Activated naive CD4-positive, alpha-beta T cell treated with Interleukin-2 at 50 U/mL for 16 hours (primary cell): ENCODE measurements at places on chromosomes 5 and 9.

DNA sequence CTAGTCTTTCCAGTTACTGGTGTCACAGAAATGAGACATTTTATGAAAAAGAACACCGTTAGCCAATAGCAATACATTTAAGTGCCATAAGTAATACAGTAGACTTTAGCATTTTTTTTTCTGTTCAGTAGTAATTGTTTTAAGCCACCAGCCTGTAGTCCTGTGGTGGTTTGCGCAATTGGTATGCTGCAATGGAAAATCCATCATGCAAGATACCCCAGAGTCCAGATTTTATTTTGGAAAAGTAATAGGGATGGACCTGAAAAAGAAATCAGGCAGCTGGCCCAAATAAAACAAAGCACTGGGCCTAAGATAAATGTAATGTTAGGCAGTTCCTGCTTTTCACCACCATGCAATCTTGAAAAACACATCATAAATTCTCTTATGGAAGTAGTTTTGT, 94.6 kb upstream of the RASGRF2 start:
- no peak for DNase-seq

GRCh38 chr5:110757118-110757729, 18.4 kb downstream of the SLC25A46 start:
- no peak for DNase-seq

GRCh38 chr9:83219154-83219923, 156.4 kb upstream of the RASEF start:
- no peak for DNase-seq

GRCh38 chr5:135127439-135128240, 93.6 kb upstream of the PITX1 start:
- DNase-seq: no peak

DNA sequence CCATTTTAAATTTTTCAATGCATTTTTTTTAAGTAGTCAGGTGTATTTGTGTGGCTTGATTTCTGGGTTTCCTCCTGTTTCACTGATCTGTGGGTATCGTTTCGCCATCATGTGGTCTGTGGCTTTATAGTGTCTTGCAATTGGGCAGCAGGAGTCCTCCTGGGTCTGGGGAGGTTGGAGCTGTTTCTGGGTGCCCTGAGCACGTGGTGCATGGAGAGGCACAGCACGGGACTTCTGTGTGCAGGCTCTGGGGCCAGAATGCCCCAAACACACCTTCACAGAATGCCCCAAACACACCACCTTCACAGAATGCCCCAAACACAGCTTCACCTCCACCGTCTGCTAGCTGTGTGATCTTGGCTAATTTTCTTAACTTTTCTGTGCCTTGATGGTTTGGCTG, 82.6 kb upstream of the COL5A1 start:
- DNase-seq: no peak

- DNase-seq: no peak
These were observed 56.0 kb downstream of the PLK2 start for GRCh38 chr5:58403822-58404433.

GRCh38 chr5:55820488-55820887, 30.7 kb upstream of the IL31RA start:
- no peak for DNase-seq

DNA sequence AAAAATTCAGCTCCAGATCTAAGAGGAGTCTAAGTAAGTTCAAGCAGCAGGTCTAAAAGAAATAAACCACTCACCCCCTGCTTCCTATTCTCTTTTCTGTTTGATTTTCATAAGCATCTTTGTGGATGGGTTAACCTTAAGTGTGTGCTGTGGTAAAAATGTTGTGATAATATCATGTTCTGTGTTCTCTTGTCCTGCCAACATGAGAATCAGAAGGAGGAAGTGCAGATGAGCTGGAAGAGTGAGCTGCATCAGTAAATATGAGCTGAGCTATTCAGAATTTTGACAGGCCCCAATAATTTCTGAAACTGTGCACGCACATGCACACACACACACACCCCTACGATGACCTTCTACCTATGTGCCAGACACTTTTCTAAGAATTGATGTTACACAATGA, 186.5 kb upstream of the ANKRD55 start:
- no peak for DNase-seq

DNA sequence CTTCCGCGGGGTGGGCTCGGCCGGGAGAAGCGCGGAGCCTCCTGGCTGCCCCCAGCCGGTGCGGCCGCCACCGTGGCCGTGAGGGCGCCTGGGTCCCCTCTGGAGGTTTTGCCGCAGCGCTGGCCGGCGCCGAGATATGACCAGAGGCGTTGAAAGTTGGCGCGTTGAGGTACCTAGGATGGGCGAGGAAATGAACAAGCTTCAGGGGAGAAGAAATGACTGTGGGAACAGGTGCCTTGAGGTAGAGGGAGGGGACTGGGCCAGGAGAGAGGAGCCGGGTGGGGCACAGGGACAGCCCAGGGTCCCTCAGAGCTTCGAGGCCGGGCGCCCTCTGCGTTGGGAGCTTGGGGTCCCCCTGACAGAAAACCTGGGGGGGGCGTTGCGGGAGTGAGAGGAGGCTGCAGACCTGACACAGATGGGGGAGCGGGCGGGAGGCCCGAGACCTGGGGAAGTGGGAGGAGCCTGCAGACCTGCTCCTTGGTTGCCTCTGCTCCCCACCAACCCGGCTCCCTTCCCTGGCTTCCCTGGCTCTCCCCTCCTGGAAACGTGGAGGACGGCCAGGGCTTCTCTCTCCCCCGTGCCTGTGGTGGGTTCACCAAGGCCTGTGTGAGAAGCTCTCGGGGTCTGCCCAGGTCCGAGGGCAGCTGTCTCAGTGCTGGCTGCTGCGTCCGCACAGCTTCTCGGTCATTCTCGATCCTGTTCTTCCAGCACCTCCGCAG, 14.2 kb downstream of the RABL6 start:
- DNase-seq: no peak

- no peak for DNase-seq
These were observed 160.9 kb upstream of the MVB12B start for GRCh38 chr9:126165755-126166154.

- DNase-seq: no peak
These were observed at the start of gene ZNF462 for GRCh38 chr9:106862821-106863720. Gene ZNF462 (plus strand): TSS chr9:106863166. CDS start chr9:106923384, 60,218 bp downstream.

- no peak for DNase-seq
These were observed 16.4 kb downstream of the SLC12A2 start for GRCh38 chr5:128099944-128100343.

DNA sequence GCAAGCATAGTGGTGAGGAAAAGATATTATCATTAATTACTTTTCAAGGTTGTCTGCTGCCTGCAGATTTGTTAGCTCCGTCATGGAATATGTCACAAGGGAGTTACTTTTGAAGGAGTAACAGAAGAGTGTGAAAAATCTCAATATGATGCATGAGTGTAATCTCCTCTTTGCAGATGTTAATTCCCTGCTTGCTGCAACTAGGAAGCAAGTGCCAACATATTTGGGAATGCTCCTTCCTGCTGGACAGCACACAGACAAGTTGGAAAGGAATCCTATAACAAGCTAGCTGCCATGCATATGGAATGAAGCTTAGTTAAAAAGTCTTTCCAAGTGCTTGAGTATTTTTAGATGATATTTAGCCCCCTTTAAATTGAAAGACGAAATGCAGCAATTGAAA, 2023.6 kb upstream of the CDH6 start:
- DNase-seq: no peak

- no peak for DNase-seq
These were observed 140.3 kb upstream of the RASA1 start for GRCh38 chr5:87127426-87127825.

GRCh38 chr9:70701163-70701562, 286.7 kb upstream of the KLF9 start:
- no peak for DNase-seq

- no peak for DNase-seq
These were observed 17.6 kb downstream of the TEK start for GRCh38 chr9:27126670-27127069.

DNA sequence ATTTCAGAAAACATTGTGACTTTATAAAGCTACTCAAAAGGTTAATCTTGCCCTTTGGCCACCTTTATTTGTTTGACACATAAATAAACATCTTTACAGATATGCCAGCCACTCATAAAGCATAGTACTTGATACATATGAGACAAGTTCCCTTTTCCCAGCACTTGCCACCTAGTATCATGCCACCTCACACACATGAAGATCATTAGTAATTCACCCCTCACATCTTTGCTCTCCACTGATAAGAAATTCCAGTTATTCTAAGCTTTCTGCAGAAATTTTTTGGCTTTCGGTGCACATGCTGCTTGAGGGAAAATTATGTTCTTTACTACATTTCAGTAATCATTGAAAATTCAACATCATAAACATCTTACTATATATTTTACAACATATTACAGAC, 59.1 kb downstream of the DEPDC1B start:
- no peak for DNase-seq

GRCh38 chr9:133133681-133134387, 12.8 kb upstream of the RALGDS start:
- DNase-seq: peak; percentile 91

DNA sequence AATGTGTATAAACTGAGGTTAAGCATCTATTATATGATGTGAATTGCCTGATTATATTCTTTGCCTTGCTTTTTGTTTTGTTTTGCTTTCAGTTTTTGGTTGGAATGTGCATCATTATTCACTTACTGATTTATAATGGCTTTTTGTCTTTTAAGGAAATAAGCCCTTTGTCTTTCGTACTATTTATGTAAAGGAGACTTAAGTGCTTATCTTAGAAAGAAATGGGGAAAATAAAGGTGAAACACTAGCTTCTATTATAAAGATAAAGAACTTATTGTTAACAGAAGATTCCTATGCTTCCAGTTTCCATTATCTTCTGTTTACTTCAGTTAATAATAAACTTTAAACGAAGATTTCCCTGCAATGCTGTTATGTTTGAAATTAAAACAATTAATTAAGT, 23.3 kb downstream of the COX7C start:
- DNase-seq: no peak

DNA sequence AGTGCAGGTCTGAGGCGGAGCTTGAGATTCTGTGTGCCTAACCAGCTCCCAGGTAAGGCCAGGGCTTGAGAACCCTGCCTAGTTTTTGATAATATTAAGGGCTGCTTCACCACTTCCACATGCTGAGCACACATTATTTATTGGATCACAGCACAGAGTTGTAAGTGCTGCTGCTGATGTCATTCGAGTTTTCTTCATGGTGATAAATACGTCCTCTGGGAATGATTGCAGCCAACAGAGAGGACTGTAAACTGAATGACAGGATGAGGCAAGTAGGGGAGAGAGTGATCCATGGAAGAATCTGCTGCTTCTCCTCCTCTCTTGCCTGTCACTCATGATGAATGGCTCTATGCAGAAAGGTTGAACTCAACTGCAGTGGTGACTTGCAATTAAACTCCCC, 77.9 kb upstream of the VPS13A start:
- no peak for DNase-seq

DNA sequence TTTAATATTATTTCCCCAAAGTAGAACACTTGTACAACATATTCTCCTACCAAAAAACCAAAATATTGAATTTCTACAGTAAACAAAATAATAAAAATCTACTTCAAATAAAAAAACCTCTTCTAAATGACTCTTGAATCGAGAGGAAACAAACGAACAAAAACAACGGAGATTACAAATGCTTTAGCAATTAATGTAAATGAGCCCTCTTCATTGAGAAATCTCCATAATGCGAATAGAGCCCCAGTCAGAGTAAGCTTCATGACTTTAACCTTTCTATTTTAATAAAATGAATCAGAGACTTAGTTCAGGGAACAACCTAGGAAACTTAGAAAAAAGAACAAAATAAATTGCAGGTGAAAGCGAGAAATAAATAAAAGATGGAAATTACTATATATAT, 129.3 kb upstream of the SEMA6A start:
- DNase-seq: no peak

GRCh38 chr9:92716557-92716956, 46.6 kb upstream of the IPPK start:
- DNase-seq: peak; percentile 85
